Amniotic epithelial cell (primary cell): ENCODE measurements at places on chromosomes 1 and 21.

- no peak for DNase-seq
Observed at GRCh38 chr1:151593730-151594129, 18.1 kb upstream of the SNX27 start.

DNA sequence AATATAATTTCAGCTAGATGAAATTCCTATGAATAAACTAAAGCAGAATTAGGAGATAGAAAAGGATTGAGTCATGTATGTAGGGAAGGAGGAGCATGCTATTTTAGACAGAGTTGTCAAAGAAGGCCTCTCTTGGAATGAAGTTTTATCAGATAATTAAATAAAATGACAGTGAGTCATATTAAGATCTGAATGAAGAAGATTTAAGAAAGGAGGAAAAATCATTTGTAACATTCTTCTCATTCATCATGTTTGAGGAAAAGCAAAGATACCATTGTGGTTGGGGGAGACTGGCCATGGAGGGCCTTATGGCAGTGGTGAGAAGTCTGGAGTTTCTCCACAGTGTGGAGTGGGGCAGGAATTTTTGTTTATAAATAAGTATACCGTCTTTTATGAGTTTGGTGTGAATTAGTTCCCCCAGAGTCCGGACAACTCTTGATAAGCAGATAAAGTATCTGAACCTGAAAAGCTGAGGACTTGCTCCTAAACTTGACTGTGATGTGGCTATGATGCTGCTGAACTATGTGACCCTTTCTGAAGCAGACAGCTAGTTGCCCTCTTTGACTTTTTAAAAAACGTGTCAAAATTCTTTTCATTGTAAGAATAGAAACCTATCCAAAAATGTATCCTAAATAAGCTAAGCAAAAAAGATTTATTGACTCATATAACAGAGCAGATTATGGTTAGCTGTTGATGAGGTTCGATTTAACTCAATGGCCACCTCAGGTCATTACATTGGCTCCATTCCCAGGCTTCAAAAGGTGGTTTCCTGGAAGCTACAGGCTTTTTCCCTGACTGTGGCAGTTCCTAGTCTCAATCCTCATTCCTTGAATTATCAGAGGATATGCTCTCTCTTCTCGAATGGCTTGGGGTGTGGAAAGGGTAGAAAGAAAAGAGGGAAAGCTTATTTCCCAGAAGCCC is 90.8 kb downstream of the LHX9 start:
- DNase-seq, result peak; percentile 53

DNA sequence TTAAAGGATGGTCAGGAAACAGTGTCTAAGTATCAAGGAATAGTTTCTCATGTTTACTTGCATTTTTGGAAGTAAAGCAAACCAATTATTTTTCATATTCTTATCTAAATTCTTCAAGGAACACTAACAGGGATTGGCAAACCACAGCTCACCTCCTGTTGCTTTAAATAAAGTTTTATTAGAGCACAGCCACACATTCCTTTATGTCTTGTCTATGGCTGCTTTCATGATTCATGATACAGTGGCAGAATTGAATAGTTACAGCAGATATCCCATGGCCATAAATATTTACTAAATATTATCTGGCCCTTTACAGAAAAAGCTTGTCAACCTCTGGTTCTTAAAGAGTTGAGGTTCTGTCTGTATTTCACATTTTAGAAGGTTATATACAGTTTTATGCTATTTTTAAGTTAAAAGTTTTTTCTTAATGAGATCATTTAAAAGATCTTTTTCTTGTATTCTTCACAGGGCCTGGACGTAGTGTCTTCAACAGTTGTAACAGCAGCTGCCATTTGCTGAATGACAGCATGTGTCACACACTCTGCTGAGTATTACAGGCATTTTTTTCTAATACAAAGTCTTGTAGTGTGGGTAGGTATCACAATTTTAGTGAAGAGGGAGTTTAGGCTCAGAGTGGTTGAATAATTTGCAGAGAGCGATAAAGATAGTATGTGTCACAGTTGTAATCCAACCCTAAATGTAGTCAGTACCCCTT is 2.6 kb downstream of the ZNF691 start:
- no peak for DNase-seq

- no peak for DNase-seq
Observed at GRCh38 chr1:110211496-110212168, 1.5 kb downstream of the KCNC4 start.

DNA sequence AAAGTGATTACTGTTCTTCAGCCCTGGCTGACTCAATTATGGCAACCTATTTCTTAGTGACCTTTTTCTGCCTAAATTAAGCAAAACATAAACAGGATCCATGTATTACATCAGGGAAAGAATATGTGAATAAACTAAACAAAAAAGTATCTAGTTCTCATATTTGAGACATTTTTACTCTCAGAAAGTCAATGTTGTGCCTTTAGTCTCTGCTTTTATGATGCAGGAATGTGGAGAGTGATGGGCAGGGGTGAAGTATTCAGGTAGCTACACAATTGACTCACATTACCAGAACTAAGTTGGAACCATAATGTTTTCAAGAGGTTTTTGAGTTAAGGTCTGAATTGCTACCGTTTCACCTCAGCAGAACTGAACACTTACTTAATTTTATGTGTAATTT is 462.7 kb upstream of the CXADR start:
- no peak for DNase-seq

GRCh38 chr1:23984417-23985186 is 4.5 kb upstream of the SRSF10 start:
- DNase-seq, result peak; percentile 76
